ENCODE measurements at places on chromosomes 6 and 20.

- DNase-seq: no peak
These were observed 85.0 kb downstream of the DOK5 start for GRCh38 chr20:54560357-54560756.

DNA sequence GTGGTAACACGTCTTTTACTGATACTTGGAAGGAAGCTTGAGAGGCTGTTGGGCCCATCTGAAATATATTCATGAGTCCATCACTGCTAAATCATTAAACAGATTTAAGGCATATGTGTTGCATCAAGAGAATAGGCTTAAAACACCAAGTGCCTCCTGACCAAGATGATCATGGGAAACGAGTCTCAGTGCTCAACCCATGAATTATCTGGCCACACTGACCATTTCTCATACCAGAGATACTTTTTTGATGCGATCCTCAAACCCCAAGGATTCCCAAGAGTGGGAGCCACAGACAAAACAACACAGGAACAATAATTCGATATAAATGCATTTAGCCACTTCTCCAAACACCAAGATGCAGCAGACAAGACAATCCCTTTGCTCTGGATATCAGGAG, 17.2 kb downstream of the HEY2 start:
- no peak for DNase-seq

- DNase-seq: no peak
These were observed 555.3 kb upstream of the CHD6 start for GRCh38 chr20:42173440-42173839.

DNA sequence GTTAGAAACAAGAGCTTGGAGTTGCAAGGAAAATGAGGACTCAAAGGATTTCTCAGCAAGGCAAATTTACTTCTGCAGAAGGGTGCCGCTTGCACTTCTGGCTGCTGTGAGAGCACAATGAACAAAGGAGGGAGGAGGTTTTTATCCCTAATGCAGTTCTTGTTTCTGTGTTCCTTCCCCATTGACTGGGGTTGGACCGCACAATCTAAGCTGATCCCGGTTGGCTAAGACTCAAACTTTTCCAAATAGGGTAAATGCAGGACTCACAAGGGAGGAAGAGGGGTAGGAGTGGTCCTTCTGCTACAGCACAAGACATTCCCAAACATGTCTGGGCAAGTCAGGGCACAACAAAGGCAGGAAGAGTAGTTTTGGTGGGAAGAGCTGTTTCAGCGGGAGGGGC, 249.6 kb upstream of the MOCS1 start:
- DNase-seq: no peak

DNA sequence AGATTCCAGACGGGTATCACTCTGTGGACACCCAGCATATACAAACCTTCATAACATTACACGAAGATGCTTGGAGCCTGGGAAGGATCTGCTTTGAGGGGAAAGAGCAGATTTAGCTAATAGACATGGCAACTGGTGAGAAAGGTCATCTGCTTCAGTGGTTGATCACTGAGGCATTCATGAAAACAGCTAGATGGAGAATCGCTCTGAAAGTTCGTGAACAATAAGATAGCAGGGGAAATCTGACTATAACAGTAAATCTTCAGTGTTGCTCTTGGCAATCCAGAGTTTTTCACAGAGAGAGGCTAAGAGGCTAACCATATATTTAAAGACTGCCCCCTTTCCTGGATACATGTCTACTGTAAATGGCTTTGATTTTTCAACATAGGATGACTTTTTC, 245.3 kb downstream of the FARS2 start:
- no peak for DNase-seq

GRCh38 chr20:14865169-14865568, 527.8 kb upstream of the FLRT3 start:
- DNase-seq: no peak

DNA sequence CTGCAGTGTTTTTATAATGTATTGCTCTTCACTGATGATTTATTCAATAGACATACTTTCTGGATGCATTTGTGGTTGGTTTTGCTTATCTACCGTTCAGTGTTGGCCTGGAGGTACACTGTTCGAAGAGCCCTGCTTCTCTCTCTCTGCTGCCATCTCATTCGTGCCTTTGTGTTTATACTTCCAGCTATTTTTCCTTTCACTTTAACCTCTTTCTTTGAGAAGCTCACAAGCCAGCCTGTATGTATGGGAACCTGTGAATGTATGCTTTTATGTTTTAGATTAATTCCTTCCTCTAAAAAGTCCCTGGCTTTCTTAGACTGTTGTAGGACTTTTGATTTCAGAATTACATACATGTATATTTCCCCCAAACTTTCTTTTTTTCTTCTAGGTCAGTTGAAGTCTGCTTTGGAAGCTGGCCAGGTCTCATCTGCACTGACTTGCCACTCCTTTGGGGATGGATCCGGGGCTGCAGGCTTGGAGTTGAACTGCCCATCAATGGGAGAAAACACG, 83.0 kb downstream of the SCAND1 start:
- no peak for DNase-seq

GRCh38 chr6:47188588-47189021, 121.1 kb downstream of the TNFRSF21 start:
- no peak for DNase-seq

GRCh38 chr20:43968341-43969000, 53.8 kb downstream of the TOX2 start:
- DNase-seq: no peak

DNA sequence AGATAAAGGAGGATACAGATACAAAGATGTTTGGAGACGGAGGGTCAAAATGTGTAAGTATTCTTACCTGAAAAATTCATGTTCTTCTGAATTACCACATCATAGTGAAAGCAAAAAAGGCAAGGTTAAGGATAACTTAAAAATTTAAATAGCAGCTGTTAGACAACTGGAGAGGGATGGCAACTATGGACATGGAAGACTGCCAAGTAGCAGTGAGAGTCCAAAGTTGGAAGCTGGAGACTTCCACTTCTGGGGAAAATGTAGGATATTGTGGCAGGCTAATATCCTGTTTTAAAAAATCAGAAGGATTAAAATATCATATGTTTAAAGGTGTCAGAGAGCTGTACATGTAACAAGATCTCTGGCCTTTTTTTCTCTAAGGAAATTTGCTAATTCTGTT, 29.8 kb downstream of the SYCP2 start:
- no peak for DNase-seq

- DNase-seq: no peak
These were observed 369.3 kb downstream of the GRIK2 start for GRCh38 chr6:101762851-101763250.

Measured in T follicular helper cell (primary cell).